Left hindlimb (tissue), 1 donor: ENCODE measurements at places on chromosomes 16 and 17.

DNA sequence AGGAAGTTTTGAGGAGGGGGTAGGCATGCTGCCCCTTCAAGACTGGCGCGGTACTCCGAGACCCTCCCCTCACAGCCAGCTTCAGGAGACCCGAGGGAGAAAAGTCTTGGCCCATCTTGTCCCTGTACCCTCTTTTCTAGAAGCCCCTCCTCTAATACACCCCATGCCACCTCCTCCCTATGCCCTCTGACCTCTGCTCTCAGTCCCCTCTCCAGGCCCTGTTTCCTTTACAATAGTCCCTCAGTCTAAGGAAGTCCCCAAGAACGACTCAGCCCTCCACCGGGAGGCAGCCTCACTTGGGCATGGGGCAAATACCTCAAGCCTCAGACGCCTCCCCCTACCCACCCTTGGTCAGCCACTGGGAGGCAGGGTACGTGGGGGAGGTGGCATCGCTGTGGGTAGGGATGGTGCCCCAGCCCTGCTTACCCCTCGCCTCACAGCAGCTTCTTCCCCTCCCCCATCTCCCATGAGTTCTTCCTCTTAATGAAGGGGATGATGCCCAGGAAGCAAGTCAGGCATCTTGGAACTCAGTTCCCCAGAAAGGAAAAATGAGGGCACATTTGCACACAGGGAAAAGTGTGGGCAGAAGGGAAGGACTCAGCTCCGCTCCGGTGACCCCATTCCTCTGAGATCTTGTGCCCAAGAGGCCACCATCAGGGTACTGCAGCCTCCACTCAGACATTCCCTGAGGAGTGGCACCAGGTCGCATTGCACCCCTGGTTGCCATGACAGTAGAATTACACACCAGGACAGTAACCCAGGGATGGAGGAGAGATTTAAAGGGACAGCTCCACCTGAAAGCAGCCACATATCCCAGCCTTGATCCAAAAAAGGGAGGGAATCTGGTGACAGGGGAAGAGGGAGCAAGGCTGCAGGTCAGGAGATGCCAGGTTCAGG, 6.2 kb downstream of the MPP2 start:
- DNase-seq = no peak

DNA sequence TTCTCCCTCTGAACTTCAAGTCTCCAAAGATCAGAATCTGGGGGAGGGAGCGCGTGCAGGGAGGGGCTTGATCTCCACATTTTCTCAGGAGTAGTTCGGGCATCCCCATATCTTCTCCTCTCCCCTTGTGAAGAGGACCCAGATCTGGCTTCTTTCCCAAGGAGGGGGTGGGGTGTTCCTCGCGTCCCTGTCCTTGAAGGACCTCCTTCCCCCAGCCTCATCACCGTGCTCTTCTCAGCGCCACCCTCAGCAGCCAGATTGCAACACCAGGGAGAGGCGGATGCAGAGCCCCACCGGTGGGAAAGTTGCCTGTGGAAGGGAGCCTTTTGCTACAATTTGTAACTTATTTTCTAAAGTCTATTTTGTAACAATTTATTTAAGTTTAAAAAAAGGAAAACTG, 5.7 kb downstream of the PRSS53 start:
- DNase-seq = no peak

DNA sequence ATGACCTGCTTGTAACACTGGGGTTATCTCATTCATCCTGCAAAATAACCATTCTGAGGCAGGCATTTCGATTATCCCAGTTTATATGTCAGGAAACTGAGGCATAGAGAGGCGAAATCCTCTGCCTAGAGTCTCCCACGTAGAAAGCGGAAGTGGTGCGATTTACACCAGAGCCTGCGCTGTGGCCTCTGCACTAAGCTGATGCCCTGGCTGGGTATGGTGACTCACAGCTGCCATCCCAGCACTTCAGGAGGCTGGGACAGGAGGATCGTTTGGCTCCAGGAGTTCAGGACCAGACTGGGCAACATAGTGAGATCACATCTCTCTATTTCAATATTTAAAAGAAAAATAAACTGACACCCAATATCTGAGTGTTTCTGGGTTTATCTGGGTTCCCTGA, 59.3 kb upstream of the BCO1 start:
- no peak for DNase-seq

DNA sequence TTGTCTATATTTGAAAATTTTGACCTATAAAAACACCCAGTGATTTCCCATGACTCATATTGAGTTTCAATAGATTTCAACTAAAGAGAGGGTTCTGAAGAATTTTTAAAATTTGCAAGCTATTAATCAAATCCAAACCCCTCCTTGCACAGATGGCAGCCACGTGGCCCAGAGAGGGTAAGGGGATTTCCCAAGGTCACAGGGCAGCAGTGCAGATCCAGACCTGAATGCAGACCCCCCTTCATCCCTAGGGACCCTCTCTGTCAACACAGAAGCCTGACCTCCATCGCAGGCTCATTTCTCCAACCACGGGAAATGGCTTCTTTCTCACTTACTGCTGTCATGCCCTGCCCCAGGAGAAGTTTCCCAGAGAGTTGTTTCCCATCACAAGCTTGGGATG, 24.7 kb upstream of the CES5A start:
- DNase-seq = no peak

DNA sequence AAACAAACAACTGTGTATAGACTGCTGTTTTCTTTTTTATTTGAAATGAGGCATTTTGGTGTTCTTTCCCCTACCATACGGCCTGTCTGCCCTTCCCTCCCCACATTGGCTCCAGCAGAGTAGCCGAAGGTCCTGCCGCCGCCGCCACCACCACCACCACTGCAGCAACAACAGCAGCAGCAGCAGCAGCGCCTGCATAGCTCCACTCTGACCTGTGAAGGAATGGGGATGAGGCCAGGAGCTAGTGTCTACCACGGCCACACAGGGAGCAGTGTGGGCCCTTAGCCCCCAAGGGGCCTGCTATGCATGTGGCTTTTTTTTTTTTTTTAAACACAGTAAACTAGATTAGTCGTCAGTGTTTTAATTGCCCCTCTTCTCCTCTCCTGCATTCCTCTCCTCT, 5.6 kb upstream of the CDK5R1 start:
- no peak for DNase-seq

DNA sequence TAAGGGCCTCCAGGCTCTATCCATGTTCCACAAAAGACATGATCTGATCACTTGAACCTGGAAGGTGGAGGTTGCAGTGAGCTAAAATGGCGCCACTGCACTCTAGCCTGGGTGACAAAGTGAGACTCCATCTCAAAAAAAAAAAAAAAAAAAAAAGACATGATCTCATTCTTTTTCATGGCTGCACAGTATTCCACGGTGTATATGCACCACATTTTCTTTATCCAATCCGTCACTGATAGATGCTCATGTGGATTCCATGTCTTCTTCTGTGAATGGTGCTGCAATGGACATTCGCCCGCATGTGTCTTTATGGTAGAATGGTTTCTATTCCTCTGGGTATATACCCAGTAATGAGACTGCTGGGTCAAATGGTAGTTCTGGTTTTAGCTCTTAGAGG, 124.4 kb downstream of the ANKRD11 start:
- no peak for DNase-seq
